EH (cell line): ENCODE measurements at places on chromosomes 6 and 20.

- no peak for DNase-seq
These were observed 22.2 kb downstream of the TOX2 start for GRCh38 chr20:43936805-43937204.

GRCh38 chr20:17772005-17772343 lies 72.2 kb downstream of the BANF2 start:
- no peak for DNase-seq

DNA sequence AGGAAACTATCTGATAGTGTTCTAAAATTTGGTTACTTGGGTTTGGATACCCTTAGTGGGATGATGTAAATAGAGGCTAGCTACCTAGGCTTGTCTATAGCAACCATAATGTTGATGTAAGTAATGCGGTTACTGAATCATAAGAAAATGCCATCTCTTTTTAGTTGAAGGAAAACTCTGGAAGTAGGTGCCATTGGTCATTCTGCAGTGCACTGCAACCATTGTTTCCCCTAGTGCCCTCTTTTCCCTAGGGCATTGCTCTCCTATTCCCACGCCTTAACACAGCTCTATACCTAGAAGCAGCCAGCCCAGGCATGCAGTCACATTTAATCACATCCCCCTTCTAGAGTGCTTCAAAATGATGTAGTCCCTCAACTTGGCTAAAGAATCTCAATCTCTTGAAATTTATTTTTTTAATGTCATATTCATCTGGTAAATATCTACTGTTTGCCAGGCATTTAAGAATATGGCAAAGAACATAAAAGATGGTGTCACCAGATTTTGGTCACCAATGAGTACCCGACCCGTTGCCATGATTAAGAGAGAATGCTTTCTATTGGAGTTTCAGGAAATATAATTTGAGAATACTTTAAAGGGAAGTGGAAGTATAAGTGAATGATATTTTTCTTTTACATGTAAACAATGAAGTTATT lies 10.4 kb downstream of the LOC128125822 start:
- no peak for DNase-seq

- peak; percentile 43 for DNase-seq
These were observed 20.4 kb downstream of the PTPRK start for GRCh38 chr6:128500014-128500413.

DNA sequence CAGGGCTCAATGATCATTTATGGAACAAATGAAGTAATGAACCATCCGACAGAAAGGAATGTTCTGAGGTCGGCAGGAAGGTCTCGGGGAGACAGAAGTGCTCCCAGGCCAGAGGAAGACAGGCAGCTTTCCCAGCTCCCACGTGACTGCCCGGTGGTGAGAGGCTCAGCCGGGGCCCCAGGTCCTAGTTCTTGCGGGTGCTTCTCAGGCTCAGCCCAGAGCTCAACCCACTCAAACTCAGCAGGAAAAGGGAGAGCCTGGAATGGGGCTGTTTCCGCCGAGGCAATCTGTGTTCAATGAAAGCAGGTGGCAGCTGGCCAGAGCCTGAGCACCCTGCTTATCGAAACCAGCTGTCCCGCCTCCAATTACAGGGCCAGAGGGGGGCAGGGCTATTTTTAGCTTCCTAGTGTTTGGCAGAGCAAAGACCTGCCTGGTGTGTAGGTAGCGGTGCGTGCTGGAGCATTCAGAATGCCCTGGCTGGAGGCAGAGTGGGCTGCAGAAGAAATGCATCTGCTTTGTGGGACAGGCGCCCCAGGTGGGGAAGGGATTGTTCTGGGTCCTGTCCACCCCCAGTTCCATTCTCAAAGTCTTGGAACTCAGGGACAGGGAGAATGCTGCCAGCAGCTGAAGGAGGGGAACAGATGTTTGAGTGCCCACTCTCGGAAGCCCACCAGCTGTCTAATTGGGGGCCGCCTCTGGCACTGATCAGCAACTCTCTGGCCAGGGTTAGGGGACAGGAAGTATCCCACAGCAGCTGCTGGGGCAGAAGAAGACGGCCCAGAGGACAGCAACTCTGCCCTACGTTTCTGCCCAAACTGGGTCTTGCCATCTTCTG lies 145.1 kb downstream of the PREX1 start:
- DNase-seq, result peak; percentile 96

GRCh38 chr6:149474108-149474935 lies 10.5 kb downstream of the ZC3H12D start:
- DNase-seq, result no peak

GRCh38 chr6:170099387-170099786 lies 191.5 kb downstream of the DLL1 start:
- no peak for DNase-seq

DNA sequence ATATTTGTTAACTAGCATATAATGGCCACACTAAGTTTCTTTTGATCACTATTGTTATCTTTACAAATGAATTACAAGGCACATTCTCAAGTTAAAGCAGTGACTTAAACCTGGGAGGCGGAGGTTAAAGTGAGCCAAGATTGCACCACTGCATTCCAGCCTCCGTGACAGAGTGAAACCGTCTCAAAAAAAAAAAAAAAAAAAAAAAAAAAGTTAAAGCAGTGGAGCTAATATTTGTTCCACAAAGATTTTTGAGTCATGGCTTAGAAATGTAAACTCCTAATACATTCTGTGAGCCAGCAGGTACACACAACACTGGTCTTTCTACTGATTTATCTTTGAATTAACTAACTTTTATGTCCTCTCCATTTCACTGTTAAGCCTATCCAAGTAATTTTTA lies 221.7 kb upstream of the HTR1E start:
- no peak for DNase-seq

GRCh38 chr6:87514831-87515230 lies 42.1 kb downstream of the SLC35A1 start:
- no peak for DNase-seq

GRCh38 chr6:148021699-148022098 lies 320.9 kb upstream of the SASH1 start:
- peak; percentile 10 for DNase-seq

DNA sequence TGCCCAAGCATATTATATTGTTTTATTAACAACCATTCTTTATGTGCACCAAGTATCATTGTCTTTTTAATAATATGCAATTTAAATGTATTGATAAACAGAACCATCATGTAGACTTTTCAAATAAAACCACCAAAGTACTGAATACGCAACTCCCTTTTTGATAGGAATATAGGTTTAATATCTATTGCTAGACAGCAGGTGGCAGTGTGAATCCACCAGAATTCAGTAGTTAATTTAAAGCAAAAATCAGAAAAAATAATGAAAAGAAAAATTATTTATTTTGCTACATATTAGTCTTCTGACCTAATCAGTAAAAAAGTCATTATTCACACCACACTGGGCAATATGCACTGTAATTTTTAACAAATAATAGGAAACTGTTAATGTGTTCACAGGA lies 143.7 kb downstream of the KLHL32 start:
- peak; percentile 45 for DNase-seq

GRCh38 chr6:77036400-77036799 lies 426.9 kb downstream of the HTR1B start:
- DNase-seq, result no peak

- peak; percentile 52 for DNase-seq
These were observed 206.3 kb downstream of the PREX1 start for GRCh38 chr20:48621376-48622078.

DNA sequence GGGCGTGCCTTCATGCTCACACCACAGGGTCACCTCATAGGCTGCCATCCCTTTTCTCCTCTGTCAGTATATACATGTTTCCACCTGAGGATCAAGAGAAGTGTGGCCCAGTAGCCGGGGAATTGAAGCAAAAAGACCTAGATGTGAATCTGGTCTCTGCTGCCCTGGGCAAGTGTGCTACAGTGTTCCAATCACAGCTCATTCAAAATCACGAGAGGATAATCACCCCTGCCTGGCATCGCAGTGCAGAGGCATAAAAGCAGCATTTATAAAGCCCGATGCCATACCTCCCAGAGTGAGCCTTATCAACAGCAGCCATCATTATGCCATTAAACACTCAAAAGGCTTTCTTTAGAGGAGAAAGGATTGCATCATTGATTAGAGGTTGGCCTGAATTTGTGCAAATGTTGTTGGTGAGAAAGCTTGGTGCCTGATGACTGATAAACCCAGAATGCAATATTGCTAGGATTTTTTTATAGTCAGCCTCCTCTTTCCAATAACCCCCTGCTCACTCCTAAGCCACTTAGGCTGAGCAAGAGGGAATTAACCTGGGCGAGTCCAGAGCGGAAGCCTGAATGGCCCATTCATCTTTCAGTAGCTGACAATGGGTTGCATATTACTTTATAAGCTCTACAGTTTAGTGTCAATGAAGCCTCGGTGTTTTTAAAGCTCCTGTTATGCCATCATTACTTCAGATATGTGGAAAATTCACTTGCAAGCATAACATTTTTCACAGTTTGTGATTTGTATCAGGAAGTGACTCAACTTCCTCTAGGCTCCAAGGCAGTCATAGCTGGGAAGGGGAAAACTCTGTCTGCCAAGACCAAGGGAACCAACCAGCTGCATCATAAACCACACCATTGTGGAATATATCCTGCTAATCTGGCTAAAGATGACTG lies 92.5 kb upstream of the NXT1 start:
- peak; percentile 90 for DNase-seq

- DNase-seq, result peak; percentile 6
These were observed 21.3 kb downstream of the STK35 start for GRCh38 chr20:2122936-2123335.

DNA sequence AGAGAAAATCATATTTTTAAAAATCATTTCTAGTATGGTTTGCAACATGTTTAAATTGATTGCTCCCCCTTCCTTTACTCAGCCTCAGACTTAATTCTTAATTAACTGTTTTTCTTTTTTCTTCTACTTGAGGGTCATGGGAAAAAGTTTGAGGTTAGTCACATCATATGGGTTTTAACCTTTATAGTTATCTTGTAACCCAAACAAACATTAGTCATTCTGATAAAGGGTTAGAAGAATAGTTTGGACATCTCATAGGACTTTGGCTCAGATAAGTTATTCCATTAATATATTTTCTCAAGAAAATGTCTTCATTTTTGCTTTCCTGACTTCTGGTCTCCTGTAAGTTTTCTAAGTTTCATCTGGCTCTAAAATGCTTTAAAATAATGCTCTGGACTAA lies 34.5 kb upstream of the TSPYL1 start:
- peak; percentile 48 for DNase-seq

GRCh38 chr20:63239431-63239830 lies 3.7 kb downstream of the BIRC7 start:
- DNase-seq, result no peak

GRCh38 chr6:42520786-42521607 lies 42.8 kb upstream of the UBR2 start:
- DNase-seq, result peak; percentile 81

- DNase-seq, result peak; percentile 96
These were observed 351.0 kb downstream of the BCKDHB start for GRCh38 chr6:80457439-80457933.

DNA sequence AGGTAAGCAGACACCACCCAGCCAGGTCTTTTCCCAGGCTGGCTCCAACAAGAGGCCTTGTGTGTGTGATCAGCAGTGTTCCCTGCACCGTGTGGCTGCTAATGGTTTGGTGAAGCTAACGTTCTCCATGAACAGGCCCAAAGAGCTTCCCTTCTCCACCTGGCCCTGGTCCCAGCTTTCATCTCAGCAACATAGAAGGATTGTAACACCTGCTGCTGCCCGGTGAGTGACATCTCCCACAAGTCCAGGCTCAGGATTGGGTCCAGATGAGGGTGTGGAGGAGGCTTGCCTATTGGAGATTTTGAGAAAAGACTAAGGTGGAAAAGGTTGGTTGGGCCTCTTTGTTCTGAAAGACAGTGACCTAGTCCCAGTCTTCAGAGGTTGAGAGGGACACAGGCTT lies 89.6 kb downstream of the TMEM242 start:
- no peak for DNase-seq

- no peak for DNase-seq
These were observed 987.9 kb downstream of the EPHA7 start for GRCh38 chr6:92431502-92431901.

DNA sequence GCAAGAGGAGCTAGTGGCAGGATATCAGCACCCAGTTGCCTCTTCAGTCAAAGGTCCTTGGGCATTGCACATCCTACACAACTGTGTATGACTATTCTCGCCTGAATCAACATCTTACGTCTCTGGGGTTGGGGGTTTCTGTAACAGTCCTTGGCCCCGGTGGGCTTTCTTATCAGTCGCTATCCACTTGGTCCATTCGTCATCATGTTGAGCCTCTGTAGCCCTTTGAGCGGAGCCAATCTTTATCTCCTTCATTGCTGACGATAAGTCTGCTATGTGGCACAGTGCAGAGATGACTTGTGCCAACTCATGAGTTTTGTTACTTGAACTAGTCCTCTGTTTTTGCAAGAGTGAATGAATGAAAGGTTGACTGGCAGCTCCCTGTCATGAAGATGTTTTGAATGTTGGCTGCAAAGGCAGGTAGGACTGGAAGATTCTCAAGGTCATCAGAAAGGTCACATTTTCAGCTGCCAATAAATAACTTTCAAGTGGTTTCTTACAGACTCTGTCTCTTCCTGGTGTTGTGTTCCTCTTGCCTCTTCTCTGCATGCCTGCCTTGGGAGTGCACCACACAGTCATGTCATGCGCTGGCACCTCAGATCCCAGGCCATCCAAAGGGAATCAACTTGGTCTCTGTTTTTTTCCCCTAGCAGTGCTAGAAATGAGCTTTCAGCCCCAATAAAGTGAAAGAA lies 238.9 kb downstream of the SLC24A3 start:
- DNase-seq, result no peak

DNA sequence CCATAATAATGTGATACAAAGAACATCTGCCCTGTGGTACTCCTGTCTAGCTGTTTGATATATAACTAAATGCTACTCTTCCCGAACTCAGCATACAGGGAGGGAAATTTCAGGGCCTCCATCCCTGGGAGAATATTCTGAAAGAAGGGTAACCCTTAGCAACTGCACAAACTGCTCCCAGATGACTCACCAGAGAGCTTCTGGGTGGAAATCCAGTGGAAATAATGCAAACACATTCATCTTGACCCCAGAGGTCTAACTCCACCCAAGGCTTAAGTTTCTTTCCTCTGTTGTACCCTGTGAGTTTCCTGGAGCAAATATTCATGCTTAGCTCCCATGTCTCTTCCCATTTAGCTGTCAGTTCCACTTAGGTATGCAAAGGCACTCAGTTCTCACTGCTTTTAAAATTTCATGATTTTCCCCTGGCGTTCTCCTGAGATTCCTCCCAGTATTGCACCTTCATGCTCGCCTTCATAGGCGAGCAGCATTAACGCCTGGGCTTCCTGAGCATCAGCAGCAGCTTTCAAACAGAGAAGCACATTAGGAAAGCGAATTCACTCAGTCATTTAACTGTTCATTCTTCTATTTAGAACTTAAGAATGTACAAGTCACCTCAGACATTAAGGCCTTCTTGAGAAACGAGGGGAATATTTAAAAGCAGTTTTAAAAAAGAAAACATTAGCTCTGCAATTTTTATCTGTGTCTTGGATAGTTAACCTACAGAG lies 43.8 kb upstream of the LAMA4 start:
- peak; percentile 93 for DNase-seq

- peak; percentile 98 for DNase-seq
These were observed 156.9 kb downstream of the VEGFA start for GRCh38 chr6:43926634-43927531.

DNA sequence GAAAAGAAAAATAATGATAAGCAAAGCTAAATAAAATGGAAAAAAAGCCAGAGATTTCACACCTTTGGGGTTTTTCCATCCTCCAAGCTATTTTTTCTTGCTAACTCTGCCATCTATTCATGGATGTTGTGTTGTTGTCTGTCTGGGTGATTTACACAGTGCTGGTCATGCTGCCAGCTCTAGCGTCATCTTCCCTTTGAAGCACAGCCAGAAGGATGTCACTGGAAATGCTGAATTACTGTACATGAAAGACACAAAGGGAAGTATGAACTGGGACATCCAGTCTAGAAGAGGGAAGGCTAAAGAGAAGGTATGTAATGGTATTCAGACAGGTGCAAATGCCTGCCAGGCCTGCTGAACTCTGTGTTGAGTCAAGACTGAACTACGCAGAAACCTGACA lies 241.9 kb upstream of the STXBP5 start:
- DNase-seq, result no peak
